ENCODE measurements at places on chromosomes 5 and 9.

DNA sequence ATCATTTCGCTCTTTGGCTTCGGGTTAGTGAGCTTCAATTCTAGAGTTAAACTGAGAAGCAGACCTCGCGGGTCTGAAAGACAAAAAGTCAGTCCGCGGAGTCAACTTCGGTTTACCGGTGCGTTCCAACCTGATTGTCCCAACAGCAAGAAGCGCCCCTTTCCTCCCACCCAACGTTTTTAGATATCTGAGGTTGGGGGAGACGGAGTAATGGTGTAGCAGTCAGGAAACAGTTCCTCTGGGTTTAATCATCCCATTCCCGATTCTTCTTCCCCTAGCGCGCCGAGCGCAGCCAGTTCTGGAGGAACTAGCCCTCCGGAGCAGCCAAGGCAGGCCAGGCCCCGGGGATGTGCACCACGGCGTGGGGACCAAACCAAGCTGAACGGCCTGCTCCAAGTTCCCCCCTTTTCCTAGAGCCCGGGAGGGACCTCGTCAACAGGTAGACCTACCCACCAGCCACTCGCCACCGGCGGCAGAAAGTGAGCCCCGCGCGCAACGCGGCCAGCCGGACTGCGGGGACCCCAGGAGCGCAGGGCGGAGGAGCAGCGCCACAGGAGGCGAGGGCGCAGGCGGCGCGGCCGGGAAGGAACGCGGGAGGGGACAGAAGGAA lies 622 bp upstream of the ISL1 start:
- no peak for DNase-seq

DNA sequence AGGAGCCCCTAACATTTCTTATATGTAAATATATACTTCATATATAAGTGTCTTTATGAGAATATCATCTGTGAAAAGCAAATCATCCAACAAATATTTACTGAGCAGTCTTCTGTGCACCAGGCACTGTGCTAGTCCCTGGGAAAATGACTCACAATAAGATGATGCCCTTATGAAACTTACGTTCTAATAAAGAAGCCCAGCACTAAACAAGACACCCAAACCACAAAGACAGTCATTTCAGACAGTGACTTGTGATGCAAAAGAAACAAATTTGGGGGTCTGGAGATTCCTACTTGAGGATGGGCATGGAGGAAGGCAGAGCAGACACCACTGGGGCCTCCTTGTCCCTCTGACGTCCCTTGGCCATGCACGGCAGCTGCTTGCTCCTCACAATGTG lies 30.6 kb upstream of the PPP1R2B start:
- no peak for DNase-seq

GRCh38 chr5:176548967-176549444 lies at the start of gene CDHR2:
TSS of gene CDHR2 (plus strand) at chr5:176549342. CDS start at chr5:176565353, 16,011 bp downstream.
- DNase-seq: no peak

DNA sequence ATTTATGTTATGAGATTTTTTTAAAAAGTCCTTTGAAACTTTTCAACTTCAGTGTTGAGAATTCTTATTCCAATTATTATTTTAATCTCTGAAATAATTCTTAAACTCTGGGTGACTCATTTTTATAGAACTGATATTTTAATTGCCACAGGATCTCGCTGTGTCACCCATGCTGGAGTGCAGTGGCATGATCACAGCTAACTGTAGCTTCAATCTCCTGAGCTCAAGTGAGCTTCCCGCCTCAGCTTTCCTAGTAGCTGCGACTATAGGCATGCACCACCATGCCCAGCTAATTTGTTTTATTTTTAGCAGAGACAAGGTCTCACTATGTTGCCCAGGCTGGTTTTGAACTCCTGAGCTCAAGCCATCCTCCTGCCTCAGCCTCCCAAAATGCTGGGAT lies 41.0 kb downstream of the DIMT1 start:
- DNase-seq: no peak

GRCh38 chr5:158785397-158785796 lies 314.3 kb downstream of the EBF1 start:
- DNase-seq: no peak

- DNase-seq: no peak
These were observed 35.0 kb upstream of the FOXB2 start for GRCh38 chr9:76984486-76984885.

GRCh38 chr9:136902259-136902821 lies 16.0 kb downstream of the TRAF2 start:
- no peak for DNase-seq

GRCh38 chr9:3879315-3879714 lies 353.5 kb upstream of the RFX3 start:
- peak; percentile 98 for DNase-seq

GRCh38 chr5:150946351-150946905 lies 41.6 kb upstream of the ZNF300 start:
- no peak for DNase-seq

DNA sequence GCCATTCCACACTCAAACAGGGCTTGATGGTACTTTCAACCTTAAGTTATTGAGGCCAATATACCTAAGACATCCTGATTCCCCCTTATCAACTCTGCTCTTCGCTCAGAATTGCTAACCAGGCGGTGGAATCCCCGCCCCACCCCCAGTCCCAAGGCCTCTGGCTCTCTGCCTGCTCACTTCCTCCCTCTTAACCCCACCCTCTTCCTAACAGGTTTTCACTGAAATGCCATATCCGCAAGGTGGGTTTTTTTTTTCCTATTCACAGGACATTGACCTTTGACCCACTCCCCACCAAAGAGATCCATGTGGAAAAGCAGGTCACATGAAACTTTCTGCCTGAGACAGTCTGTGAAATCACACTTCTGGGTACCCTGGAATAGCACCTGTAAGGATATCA lies 66.6 kb upstream of the IFNK start:
- DNase-seq: no peak

GRCh38 chr5:79640571-79641055 lies 28.4 kb downstream of the TENT2 start:
- no peak for DNase-seq

GRCh38 chr5:133534566-133534965 lies 77.8 kb downstream of the FSTL4 start:
- DNase-seq: no peak

DNA sequence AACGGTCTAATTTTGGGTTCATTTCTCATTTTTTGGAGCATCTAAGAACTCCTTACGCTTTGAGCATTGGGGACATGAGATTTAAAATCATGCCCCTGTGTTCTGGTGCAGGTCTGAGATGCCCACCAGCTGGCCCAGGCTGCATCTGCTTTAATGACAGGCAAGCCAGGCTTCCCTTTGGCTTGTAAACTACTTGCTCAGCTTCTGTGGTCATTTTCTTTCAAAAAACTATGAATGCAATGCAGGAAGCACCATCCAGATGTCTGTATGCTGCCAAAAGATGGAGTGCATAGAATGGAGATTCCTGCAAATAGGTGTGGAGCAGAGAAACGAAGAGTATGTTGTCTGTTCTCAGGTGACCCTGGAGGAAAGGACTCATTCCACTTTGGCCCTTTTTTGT lies 399.9 kb upstream of the ADAMTSL1 start:
- DNase-seq: no peak

DNA sequence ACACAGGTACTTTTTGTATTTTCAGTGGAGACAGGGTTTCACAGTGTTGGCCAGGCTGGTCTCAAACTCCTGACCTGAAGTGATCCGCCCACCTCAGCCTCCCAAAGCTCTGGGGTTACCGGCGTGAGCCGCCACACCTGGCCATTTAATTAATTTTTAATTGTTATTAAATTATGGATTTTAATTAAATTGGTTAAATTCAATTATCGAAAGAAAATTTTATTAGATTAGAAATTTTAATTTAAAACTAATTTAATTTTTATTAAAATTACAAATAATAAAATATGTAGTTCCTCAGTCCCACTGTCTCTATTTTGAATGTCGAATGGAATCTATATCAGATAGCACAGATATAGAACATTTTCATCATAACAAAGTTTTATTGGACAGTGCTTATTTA lies 416.5 kb downstream of the GABRG2 start:
- no peak for DNase-seq

DNA sequence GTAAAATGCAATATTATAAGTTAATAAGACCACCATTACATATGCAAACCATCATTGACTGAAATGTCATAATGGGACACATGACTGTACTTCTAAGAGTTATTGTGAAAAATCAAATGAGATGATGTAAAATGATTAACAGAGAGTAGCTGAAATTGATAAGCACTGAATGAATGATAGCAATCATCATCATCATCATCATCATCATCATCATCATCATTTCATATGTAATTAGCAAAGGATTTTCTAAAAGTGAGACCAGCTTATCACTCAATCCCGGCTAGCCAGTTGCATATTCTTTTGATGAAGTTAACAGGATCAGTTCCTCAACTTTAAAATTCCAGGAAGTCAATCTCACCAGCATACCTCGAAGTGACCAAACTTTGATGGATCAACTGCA lies 650.3 kb upstream of the KLF4 start:
- DNase-seq: no peak

DNA sequence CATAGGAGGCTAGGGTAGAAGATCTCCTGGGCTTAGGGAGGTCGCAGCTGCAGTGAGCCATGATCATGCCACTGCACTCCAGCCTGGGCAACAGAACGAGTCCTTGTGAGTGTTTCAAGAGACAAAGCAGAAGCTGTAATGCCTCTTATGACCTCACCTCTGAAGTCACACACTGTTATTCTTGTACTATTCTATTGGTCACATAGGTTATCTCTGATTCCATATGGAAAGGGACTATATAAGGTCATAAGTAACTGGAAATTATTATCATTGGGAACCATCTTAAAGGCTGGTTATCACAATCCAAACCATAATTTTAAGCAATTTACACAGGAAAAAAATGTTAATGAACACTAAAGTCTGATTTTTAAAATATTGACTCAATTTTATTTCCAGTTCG lies 17.9 kb upstream of the AFF4 start:
- DNase-seq: no peak

DNA sequence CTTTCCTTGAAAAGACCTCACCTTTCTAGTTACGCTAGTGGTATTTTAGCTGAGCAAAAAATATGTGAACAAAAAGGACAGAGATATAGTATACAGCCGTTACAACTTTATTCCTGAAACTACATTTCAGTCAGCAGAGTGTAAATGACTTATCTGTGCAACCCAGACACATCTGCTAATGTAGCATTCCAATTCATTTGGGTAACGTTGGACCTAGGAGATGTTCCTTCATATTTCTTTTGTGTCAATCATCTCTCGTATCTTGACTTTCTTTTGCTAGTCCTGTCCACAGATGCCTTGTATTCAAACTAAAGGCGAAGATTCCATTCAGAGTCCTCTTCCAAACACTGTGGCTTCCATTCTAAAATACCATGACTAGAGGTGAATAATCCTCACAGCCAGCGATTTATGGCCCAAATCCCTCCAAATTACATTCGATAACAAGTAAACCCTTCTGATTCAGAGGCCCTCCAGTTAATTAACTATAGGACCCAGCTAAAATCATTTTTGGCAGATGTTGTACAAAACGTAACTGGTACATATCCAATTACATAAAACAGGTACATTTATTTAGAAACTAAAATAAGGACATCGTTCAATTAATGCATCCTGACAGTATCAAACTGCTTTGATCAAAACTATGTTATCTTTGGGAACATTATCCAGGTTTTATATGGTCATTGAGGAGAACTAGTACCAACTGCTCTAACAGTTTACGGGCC lies 155.7 kb downstream of the DROSHA start:
- no peak for DNase-seq

- DNase-seq: peak; percentile 28
These were observed 47.0 kb downstream of the SH3GL2 start for GRCh38 chr9:17625644-17626388.

- no peak for DNase-seq
These were observed 26.1 kb downstream of the CHD1 start for GRCh38 chr5:98902733-98903132.

DNA sequence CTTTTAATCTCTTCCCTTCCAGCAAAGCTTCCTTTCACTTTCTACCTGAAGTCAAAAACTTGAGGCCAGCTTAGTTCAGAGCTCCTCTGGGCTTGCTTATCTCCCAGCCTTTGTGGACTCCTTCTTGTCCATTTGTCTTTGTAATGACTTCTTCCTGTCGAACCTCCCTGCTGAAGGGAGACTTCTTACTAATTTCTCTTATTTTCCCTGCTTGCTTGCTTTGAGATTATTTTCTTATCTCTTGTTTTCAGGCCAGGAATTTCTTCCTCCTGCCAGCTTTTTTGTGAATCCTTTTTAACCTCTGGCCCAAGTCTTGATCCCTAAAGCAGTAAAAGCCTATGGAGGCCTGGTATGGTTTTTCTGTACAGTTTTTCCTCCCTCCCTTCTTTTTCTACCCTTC lies 46.8 kb upstream of the DHFR start:
- no peak for DNase-seq

DNA sequence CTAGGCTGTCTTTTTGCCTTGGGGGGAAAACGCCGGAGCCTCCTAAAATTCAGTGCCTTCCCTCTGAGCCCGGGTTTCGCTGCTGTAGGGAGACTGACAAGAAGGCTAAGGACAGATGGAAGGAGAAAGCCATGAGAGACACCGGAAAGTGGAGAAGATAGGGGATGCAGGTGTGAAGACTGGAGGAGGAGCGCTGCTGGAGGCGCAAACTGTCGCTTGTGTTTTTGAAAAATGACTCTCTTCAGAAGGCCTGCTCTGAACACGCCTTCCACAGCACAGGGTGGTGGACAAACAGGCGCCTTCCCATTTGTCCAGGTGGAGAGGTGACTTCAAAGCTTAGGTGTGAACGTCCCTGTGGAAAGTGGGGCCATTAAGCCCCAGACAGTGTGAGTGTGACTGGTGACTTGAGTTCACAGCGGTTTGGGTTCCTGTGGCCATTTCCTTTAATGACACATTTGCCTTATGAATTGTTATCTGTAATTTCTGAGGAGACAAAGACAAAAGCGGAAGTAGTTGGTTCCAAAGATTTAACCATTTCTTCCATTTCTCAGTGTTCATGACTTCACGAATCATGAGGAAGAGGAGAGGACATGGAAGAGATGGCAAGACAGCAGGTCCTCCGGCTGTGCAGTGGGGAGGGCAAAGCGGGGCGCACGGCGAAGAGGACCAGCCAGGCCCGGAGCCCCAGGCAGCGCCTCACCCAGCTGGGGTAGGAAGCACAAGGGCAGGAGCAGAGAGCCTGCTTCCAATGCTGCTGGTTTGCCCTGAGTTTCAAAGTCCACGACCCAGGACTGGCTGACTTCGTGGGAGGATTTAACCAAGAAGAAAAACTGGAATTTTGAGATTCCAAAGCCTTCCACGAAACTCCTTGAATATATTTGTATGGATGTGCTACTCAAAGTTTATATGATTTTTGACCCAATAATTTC lies 27.8 kb upstream of the SEMA4D start:
- DNase-seq: no peak

Measured in NCI-H2171 (cell line).